Left lung (tissue), 14 donors: ENCODE measurements at places on chromosomes 7 and 10. TPM values are rescaled to one million over a fixed set of nuclear protein-coding genes. Genes with fewer than 3 reads are reported as not detected.

Gene OR2A1
- not detected for total RNA-seq

- DNase-seq: peak; percentile 76
Measured at GRCh38 chr7:904847-905246, 28.5 kb downstream of the GET4 start.

DNA sequence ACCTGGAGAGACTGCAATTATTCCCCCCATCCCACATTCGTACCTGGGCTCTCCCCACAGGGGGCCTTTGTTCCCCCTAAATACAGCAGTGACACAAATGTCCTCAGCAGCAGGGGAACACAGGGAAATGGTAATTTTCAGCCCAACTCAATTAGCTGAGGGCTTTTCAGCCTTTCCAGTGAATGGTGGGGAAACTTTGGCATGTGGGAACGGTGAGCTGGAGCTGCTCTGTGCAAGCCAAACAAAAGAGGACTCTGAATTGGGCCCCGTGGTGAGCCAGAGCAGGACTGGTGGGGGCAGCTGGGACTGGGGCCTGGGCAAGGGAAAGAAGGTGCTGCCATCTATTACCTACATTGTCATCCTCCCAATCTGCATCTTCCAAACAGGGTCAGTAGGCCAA lies 51.0 kb downstream of the FBXW4 start:
- no peak for DNase-seq

DNA sequence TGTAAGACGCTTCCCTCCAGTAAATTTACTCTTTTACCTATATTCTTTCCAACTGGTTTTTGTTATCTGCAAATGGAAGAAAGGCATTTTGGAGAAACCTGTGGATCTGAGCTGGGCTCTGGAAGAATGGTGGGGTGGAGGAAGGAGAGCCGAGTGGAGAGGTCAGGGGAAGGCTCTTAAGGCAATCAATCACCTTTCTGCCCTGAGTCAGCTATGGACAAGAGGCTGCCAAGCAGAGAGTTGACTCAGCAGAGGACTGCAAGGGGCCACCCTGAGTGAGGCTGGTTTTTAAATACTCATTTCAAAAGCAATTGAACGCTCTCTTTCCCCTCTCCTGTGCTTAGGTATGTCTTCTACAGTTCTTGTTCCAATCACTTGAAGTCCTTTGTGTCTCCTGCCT lies 81.8 kb downstream of the SPAG6 start:
- DNase-seq: no peak

GRCh38 chr10:78914060-78914378 lies 154.7 kb upstream of the ZMIZ1 start:
- DNase-seq: no peak

GRCh38 chr7:133253519-133253875 lies 619 bp downstream of the EXOC4 start:
- DNase-seq: peak; percentile 13

Gene PGAM2
- 0.79 TPM for total RNA-seq

DNA sequence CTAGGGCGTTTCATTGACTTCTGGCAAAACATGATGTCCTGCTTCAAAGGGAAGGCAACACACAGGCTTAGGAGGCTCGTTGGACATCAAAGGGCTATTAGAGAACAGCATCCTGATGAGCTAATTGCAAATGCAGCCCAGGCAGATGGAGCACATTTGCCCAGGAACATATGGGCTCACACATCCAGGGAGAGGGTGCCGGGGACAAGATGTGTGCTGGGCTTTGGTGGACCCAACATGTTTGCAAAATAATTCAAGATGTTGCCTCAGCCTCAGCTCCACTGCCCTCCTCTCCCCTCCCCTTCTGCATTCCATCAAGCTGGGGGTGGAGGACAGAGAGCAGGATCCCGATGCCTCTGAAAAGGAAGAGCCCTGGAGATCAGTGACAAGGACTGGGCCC lies 217.1 kb upstream of the ZMIZ1 start:
- DNase-seq: no peak

GRCh38 chr10:130545122-130545521 lies 408.9 kb downstream of the GLRX3 start:
- no peak for DNase-seq

- DNase-seq: no peak
Measured at GRCh38 chr7:108289852-108290251, 159.7 kb upstream of the LAMB4 start.

DNA sequence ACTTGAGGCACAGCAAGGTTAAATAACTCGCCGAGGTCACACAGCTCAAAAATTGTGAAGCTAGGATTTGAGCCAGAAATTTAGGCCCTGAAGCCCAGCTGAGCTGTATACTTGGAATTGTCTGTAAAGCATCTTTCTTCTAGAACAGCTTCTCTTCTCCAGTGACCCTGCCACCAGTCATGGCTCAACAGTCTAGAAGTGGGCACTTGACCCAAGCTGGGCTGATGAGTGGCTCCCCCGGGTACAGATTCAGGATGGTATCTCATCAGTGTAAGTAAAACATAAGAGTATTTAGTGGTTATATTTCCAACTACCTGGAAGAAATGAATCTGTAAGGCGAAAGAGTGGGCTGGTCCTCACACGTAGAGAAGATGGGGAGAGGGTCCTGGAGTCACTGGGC lies 243.9 kb upstream of the GPR26 start:
- DNase-seq: no peak

Gene HTR5A
- not detected for total RNA-seq

GRCh38 chr10:16441173-16441840 lies 4.5 kb downstream of the PTER start:
- DNase-seq: no peak

Gene LBX1
- 0.47 TPM for total RNA-seq

DNA sequence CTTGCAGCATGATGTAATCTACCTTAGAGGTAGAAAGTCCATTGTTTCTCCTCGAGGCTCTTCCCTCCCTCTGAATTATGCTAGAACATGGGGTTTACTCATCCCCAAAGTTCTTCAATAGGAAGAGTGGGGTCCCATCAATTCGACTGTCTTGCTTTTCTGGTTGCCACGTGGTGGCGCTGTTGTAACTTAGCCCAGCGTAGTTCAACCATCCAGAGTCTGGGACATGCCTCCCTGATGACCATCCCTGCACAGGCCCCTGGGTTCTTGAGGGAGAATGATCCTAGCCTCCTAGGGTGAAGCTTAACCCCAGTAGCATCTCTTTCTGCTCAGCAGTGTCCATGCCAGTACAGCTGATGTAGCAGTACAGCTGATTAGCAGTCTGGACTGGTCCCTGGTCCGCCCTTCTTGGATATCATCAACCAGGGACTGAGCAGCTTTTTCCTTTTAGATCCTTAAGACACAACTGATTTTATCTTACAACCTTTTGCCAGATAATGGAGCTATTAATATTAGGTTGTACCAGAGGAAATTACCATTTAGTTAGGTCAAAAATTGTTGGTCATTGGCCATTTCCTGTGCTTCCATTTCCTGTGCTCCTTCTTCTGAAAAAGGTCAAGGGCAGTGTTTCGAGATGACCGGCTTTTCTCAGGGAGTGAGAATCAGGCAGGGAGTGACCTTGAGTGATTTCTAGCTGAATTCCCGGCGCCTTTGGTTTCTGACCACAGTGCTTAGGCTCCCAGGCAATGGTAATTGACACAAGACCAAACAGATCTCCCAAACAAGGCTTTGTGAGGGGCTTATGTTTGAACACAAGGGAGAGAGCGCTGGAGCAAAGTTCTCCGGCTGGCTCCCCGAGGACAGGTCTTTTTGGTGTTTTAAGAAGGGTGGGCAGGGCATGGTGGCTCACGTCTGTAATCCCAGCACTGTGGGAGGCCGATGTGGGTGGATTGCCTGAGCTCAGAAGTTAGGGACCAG lies 65.4 kb downstream of the TACC2 start:
- DNase-seq: no peak

GRCh38 chr10:8998751-8999150 lies 944.3 kb downstream of the GATA3 start:
- DNase-seq: no peak

Gene ATRNL1
- total RNA-seq: 0.26 TPM

Gene MEIG1
- total RNA-seq: not detected

GRCh38 chr10:131086094-131086493 lies 225.4 kb downstream of the TCERG1L start:
- DNase-seq: no peak

Gene MRLN
- not detected for total RNA-seq

Gene COL28A1
- 2.3 TPM for total RNA-seq

- DNase-seq: no peak
Measured at GRCh38 chr10:109784236-109784635, 139.1 kb downstream of the XPNPEP1 start.

DNA sequence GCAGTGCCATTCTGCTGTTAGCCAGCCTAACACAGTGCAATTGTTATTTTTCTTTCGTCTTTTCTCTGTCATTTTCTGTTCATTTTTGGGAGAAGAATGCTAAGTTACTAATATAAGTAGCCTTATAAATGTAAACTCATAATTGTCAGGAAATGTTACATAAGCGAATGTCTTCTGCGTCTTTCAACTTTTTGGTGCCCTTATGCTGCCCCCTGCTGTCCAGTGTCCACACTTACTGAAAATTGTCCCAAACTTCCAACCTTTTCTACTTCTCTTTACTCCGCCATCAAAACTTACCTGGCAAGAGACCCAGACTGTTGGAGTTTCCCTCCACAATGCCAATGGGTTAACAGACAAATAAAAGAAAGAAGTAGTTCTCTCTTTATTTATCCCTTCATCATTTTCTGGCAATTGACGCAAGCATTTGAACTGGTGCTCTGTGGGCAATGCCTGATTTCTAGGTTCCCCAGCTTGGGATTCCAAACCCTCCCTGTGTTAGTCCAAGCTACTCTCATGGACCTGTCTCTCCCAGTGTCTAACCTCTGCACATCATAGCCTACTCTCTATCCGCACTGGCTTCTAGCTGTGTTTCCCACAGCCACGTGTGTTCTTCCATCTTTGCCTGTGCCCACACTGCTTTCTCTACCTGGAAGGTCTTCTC lies 21.0 kb upstream of the EPC1 start:
- DNase-seq: no peak

Gene CADPS2
- total RNA-seq: 34.2 TPM

DNA sequence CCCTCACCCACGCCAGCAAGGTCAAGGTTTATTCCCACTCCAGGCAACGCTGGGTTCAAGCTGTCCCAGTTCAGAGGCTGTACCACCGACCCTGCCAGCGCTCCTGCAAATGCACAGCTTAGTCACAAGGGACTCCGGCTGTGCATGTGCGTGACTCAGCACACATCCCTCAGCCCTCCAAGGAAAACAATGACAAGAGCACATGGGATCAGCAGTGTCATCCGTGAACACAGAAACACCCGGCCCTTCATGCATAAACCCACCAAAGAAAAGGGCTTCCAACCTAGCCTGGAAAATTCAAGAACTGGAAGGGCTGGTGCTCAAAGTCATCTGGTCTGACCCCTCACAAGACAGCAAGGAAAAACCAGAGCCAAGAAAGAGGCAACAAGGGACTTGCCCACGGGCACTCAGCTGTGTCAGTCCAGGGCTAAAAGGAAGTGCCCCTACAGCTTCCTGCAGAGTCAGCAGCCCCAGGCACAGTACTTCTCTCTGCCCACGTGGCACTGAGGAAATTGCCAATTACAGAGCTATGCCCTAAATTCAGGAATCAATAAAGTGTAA lies 106.1 kb downstream of the KCNMA1 start:
- DNase-seq: peak; percentile 63

GRCh38 chr10:129779126-129780111 lies 184.7 kb downstream of the EBF3 start:
- DNase-seq: no peak

DNA sequence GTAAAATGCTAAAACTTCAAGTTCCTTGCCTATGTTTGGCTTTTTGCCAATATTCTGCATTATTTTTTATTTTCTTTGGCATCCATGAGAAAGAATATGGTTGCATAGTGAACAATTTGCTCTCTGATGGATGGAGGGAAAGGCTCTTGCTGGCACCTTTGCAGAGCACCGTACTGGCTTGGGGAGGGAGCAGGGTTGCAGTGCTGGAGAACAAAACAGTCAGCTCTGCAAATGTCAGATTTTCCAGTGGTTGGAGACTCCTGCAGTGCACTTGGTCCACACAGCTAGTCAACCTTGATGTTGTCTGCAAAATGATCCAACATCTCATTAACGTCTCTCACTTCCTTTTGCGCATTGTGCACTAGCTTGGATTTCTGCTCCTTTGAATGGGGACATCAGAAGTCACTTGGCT lies 100.8 kb downstream of the ANLN start:
- DNase-seq: no peak

Gene MYH16
- total RNA-seq: not detected

DNA sequence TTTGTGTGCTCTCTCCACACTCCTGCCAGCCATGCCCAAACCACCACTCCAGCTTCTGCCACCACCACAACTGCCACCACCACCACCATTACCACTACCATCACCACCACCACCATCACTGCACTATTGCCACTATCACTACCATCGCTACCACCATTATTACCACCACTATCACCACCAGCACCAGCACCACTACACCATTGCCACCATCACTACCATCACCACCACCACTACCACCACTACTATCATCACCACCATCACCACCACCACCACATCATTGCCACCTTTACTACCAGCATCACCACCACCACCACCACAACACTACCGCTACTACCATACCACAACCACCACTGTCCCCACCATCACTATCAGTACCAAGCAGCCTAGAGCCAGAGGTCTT lies 26.0 kb upstream of the ZNF800 start:
- DNase-seq: no peak

DNA sequence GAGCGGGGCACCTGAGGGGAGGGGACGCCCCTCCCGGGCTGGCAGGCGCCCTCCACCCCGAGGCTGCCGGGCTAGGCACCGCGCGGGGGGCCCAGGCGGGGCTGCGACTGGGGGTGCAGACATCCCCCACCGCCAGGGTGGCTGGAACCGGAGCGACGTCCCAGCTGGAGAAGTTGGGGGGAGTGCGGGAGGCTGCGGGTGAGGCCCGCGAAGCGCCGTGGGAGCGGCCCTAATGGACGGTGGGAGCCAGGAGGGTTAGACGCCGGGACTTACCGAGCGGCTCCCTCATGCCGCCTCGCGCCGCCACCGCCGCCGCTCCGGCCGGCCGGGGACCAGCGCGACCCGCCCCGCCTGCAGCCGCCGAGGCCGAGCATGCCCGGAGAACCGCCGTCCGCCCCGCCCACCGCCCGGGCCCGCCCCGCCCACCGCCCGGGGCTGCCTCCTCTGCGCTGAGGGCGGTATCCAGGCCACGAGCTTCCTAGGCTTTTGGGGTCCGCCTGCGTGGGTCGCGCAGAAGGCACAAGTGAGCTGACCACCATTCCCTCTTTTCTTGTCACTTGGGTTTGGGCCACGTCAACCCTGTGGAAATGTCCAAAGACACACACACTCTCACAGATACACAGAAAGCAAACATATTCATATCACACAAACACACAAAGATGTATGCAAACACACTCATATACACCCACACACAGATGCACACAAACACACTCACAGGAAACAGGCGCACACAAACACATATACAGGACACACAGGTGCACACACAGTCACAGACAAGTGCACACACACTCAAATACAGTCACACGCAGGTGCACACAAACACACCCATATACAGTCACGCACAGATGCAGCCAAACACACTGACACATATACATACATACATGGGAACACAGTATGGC lies at the start of gene JCAD:
JCAD (minus strand) TSS at position 378 of the 899 bp plus-strand sequence. CDS start 11,774 bp downstream, outside the sequence.
- DNase-seq: peak; percentile 95

Gene TSPAN33
- total RNA-seq: 4.5 TPM

DNA sequence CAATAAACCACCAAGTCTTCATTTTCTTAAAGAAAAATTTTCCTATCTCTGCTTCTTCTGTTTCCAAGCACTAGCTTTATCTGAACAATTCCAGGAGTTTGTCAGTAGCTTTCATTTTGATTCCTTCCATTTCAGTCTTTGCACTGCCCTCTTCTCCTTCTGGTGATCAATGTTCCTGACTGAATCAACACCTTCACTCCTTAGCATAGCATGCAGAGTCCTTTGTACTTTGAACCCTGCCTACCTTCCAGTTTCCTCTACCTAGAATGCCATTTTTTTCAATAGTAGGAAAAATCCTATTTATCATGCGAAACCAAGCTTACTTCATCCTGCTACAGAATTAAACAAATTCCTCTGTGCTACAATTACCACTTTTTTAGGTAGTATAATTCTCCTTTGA lies 1.9 kb upstream of the C10orf88 start:
- no peak for DNase-seq
